ENCODE measurements at places on chromosomes 7 and 10. TPM values are rescaled to one million over a fixed set of nuclear protein-coding genes. Genes with fewer than 3 reads are reported as not detected.

ANKRD30A gene
- not detected for polyA plus RNA-seq

SPDYE6 gene
- not detected for polyA plus RNA-seq

DNA sequence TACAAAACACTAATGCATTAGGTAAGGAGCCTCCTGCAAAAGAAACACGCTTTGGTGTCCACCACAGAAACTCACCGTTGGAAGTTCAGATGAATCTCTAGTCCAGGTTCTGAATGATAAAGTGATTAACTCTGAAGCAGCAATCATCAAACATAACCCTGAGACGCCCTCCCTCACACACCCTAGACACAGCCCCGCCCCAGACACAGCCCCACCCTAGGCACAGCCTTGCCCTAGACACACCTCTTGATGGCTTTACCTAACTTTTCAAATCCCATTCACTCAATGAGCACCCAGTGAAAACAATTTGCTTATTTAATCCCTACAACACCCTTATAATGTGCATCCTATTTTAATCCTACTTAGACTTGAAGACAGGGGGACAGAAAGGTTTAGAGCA, 21.3 kb upstream of the TMEM254 start:
- DNase-seq: no peak

- no peak for DNase-seq
Observed at GRCh38 chr7:121595758-121596696, 199.9 kb upstream of the FAM3C start.

GRCh38 chr7:110142939-110143526, 947.9 kb upstream of the LRRN3 start:
- DNase-seq: peak; percentile 67

- DNase-seq: peak; percentile 29
Observed at GRCh38 chr7:30465811-30466180, 12.8 kb downstream of the NOD1 start.

GRCh38 chr7:55019191-55019690, 424 bp downstream of the EGFR start:
- DNase-seq: peak; percentile 50

FAM237B gene
- polyA plus RNA-seq: not detected

DNA sequence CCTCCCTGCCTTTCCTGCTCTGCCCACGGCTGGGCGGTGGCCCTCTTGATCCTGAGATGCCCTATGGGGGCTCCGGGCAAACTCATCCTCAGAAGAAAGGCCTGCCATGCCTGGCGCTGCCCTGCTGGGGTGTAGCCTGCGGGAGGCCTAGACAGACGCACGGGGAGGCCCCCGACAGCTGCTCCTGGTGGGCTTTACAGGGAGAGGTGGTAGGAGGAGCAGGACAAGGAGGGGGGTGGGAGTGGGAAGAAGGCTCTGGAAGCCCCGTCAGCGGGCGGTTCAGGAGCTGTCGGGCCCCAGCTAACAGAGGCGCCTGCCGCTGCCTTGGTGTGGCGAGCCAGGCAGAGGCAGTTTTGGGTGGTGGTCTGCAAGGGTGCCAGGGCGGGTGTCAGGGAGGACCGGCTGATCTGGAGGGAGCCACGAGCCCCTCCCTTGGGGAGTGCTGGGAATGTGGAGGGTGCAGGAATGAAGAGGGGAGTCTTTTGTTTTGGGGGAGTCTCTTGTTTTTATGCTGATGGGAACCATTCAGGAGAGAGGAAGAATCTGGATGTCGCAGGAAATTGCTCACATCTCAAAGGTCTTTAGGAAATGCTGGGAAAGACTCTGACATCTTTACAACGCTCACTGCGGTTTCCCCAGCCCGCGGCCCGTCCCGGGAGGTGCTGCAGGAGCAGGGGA, 63.5 kb downstream of the CFAP46 start:
- no peak for DNase-seq
